ENCODE measurements at places on chromosomes 6 and 20. TPM values are rescaled to one million over a fixed set of nuclear protein-coding genes. Genes with fewer than 3 reads are reported as not detected.

Gene ATG5
- total RNA-seq, result 74.5 TPM

Gene AK9
- 54.7 TPM for total RNA-seq

Gene KIFC1
- total RNA-seq, result 5.8 TPM

Gene OPRM1
- total RNA-seq, result 56.7 TPM

Gene PAK5
- total RNA-seq, result 33.0 TPM

Gene ASIP
- not detected for total RNA-seq

Gene ZNF165
- 2.3 TPM for total RNA-seq

Gene POU5F1
- total RNA-seq, result not detected

Gene XKR7
- 10.1 TPM for total RNA-seq

Measured in diencephalon (tissue), 1 donor.